HepG2 (cell line): ENCODE measurements at places on chromosomes 12 and 14. TPM values are rescaled to one million over a fixed set of nuclear protein-coding genes. Genes with fewer than 3 reads are reported as not detected.

Gene FOXM1
- 25.9 and 28.6 TPM in 2 replicates for total RNA-seq

Gene CIROP
- not detected in 2 replicates for total RNA-seq

Gene TRHDE
- total RNA-seq = not detected in 2 replicates

Gene PTPN21
- 3.3 and 3.7 TPM in 2 replicates for total RNA-seq

Gene OAS2
- 0.24 and 0.44 TPM in 2 replicates for total RNA-seq

DNA sequence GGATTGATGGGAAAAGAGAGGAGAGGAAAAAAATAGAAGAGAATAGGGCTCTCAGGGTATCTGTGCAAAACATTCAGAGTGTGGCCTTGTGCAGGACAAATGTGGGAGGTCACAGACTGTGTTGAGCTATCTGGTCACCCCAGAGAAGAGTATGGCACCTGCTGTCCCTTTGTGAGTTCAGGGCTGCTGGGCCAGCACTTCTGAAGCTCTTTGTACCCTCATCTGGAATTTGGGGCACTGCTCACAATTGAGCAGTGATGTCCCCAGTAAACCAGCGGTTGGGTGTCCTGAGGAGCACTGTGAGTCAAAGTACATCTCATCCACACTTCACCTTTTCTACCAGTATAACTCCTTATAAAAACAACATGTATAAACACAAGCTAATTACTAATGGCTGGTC is 2.6 kb upstream of the KRT81 start:
- no peak for DNase-seq

DNA sequence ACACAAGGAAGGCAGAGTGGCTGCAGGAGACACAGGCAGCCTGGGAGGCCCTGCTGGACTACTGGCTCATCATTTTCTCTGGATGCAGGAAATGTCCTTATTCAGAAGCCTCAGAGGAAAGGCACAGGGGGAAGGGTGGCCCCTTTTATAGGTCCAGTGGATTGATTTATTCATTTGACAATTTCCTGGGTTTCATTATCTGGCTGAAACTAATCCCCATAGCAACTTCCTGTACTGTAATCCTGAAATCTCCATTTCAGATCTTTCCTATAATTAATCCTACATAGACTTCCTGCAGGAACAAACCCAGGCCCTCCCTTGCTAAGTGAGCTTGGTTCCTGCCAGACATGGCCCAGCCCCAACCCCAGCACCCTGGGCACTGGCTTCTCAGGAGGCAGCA is 23.0 kb downstream of the KRT76 start:
- DNase-seq = no peak

DNA sequence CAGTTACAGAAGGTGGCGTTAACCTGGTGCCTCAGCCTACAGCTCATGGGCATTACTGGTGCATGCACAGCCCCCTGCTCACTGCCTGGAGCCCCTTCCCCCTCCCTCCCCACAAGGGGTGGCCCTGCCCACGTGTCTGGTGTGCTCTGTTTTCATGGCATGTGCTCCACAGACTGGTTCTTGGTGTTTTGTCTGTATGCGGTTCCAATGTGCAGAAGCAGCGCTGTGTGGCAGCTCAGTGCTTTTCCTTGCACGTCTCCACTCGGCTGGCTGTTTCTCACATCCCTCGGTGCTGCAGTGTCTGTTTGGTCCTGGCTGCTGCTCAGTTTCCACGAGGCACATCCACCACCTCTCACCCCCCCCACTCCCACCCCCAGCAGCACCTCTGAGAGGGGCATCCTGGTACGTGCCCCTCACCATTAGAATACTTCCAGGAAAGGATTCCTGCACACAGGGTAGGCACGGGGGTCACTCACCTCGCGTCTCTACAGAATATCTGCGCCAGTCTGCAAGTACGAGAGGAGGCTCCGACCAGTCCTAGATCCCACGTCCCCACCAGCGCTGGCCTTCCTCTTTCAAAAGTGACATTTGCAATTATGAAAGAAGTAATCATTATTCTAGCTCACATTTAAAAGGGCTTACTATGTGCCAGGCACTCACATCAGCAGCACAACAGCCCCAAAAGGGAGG is 27.1 kb downstream of the DIO3 start:
- DNase-seq = no peak

DNA sequence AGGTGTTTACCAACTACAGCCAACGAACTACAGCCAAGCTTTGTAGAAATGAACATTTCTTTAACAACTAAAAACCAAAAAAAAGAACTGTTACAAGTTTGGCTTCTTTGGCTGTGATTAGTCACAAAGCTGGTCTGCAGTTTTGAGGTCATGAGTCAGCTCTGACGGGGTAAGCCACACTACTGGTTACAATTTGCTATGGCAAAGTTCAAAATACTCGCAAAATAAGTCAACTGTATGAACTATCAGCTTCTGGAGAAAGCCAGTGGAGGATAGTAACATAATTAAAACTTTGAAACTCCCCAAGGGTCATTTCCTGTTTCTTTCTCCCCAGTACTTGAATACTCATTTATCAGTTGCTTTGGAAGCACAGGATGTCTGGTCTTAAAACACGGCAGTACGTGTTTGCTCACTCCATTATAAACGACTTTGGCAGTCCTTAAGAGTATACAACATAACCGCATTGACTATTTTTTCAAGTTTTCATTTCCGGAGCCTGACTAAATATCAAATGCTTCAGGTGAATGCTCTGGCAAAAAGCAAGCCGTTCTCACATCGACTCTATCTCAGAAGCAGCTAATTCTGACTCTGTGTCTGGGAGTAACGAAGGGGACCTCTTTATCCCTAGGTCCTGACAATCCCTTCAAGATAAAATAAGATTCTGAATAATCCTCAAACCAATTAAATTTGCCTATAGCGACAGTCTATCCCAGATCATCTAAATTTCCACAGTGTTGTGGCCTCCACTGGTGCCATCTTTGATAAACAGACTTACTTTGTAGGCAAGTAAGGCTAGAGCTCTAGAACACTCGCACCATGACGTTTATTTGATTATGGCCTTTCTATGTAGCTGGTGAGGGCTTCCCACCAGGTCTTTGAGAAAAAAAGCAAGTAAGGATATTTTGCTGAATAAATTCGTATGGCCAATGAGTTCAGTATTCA is 10.6 kb downstream of the PHLDA1 start:
- DNase-seq = no peak

DNA sequence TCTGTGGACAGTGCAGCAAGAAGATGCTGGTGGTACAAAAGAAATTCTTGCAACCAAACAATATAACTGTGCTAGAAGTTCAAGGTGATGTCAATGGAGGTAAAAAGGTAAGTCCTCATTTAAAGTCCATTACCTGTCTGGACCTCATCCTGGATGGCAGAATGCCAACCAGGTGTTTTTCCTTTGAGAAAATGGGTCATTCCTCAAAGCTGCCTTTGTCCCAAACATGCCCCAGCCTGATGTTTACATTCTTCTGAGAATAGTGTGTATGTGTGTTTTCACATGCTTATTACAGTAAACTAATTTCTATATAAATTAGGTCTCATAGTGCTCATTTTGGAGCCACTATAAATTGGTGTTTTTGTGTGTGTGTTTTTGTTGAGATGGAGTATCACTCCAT is 24.9 kb downstream of the ACTR6 start:
- no peak for DNase-seq

DNA sequence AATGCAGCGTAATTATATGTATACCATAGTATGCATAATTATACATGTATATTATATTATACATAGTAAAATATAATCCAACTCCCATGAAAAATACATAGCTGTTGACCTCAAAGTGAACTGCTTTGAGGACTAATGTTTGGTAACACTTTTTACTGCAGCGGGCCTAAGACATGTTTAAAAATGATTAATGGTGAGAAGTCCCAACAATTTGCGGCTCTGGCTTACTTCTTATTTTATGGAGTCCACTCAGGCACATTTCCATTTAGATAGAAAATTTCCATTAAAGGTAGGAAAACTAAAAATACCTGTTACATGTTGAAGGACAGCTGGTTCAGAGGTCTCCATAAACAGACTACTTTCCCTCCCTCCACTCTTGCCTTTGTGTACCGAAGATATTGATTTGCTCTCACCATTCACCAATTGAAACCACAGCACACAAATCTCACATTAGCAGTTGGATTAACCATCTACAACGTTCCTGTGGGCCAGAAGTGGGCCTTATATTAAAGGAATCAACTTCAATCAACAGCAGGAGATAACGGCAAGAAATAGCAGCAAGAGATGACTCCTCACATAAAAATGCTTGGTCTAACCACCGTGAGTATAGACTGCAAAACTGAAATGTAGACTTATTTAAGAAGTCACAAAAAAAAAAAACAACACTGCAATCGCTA is 14.1 kb upstream of the NT5DC3 start:
- peak; percentile 65 for DNase-seq

DNA sequence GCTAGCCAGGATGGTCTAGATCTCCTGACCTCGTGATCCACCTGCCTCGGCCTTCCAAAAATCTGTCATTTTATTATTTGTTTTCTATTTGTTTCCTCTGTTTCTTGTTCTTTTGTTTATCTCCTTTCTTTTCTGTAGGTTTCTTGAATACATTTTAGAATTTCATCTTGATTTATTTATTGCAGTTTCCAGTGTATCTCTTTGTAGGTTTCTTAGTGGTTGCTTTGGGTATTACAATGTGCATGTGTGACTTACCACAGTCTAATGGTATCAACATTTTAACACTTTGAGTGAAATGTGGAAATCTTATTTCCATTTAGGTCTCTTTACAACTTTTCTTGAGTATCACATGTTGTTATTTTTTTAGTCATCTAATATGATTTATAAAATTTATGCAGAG is 29.9 kb upstream of the MUCL1 start:
- DNase-seq = no peak

- no peak for DNase-seq
Observed at GRCh38 chr14:95531473-95531872, 3.4 kb upstream of the GLRX5 start.

DNA sequence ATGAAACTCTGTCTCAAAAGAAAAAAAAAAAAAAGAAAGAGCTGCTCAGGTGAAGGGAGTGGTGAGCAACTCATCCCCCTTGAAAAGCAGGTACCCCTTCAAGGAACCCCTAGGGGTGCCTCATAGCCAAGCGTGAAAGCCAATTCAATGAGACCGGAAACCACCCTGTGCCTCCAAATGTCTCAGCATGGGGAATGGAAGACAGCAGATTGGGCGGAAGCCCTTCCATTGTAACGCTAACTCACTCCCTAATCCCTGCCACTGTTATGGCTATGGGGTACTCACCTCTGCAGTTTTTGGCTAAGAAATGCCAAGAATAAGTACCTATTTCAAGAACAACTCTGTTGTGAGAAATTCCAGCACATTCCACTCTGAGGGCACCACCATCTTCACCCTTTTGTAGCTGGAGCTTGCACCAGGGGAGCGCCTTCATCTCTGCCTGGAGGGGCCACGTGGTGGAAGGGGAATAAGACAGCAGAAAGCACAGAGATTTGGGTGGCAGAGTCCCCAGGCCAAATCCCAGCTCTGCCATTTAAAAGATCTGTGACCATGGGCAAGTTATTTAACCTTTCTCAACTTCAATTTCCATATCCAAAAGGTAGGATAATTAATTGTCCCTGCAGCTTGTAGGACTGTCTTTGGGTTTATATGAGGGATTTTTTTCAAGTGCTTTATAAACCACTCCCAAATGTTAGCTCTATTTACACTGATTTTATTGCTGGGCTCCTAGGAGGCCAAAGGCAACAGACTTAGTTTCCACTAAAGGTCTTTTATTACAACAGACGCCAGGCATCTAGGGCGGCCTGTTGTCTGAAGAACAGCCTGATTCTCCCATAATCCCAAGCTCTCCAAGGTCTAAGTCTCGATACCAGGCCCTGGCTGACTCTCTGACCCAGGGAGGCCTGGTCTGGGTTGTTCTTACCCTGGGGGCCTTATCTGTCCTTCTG is 63.9 kb downstream of the ITPK1 start:
- no peak for DNase-seq

GRCh38 chr14:23984891-23985602 is 3.7 kb upstream of the DHRS4L2 start:
- peak; percentile 36 for DNase-seq

DNA sequence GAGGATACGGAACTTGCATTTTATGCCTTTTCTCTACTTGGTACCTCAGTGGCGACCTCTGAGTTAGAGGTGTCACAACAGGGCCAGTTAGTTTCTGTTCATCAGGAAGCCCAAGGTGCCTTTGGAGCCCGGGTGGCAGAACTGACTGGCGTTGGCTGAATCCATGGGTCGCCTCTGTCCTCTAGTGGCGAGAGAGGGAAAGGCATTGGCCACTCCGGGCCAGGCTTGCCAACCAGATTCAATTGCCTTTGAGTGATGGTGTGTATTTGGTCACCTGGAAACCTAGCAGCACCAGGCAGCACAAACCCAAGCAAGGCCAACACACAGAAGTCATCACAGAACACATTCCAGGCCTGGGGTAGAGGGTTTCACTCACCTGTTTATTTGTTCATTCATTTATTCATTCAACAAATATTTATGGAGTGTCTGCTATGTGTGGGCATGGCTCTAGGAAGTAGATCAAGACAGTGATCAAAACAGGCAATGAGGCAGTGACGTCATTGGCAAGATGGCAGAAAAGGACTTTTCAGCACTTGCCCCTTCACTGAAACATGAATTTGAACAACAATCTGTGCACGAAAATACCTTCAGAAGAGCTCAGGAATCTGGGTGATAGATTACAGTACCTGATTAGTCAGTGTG is 40.5 kb upstream of the KCNA5 start:
- DNase-seq = peak; percentile 33

GRCh38 chr12:21336656-21337055 is 1.9 kb upstream of the SLCO1A2 start:
- peak; percentile 29 for DNase-seq
